Brain (organoid and tissue), 16 donors: ENCODE measurements at places on chromosomes 7 and 10.

- no peak for DNase-seq
Observed at GRCh38 chr10:71394926-71395562, 1.7 kb upstream of the CDH23 start.

DNA sequence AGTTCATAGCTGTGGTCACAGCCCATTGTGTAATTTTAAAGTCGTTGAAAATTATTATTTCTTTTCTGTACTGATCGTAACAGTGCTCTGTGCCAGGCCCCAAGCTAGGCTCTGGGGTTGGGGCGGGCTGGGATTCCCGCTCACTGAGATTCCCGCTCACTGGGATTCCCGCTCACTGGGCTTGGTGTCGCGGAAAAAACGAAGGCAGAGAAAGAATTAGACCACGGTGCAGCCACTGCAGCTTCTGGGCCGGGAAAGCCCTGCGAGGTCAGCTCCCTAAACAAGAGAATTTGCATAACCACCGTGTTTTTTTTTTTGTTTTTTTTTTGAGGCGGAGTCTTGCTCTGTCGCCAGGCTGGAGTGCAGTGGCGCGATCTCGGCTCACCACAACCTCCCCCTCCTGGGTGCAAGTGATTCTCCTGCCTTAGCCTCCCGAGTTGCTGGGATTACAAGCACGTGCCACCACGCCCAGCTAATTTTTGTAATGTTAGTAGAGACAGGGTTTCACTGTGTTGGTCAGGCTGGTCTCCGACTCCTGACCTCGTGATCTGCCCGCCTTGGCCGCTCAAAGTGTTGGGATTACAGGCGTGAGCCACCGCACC is 31.2 kb downstream of the FOXK1 start:
- DNase-seq, result no peak

- no peak for DNase-seq
Observed at GRCh38 chr7:151014950-151015349, 9.3 kb downstream of the ATG9B start.

GRCh38 chr10:30959836-30960210 is 71.8 kb downstream of the ZNF438 start:
- DNase-seq, result no peak

GRCh38 chr7:134820778-134821177 is 41.3 kb downstream of the CALD1 start:
- DNase-seq, result no peak

- no peak for DNase-seq
Observed at GRCh38 chr7:90774706-90775105, 178.6 kb downstream of the CDK14 start.

DNA sequence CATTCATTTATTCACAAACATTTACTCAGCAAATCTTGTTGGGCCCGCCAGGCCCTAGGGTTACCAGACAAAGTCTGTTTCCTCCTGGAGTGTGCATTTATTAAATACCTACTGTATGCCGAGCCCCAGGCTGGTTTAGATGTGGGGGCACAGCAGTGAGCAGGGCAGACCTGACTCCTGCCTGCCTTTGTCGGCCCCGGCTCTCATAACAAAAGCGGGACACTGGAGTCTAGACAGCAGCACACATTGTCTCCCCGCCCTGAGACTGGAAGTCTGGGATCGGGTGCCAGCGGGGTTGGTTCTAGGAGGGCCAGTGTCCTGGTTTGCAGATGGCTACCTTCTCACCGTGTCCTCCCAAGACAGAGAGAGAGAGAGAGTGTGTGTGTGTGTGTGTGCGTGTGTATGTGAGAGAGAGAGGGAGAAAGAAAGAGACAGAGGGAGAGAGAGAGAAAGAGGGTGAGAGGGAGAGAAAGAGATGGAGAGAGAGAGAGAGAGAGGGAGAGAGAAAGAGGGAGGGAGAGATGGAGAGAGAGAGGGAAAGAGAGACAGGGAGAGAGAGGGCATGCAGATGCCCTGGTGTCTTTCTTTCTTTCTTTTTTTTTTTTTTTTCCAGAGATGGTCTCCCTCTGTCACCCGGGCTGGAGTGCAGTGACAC is 25.9 kb downstream of the ELFN1 start:
- no peak for DNase-seq

- no peak for DNase-seq
Observed at GRCh38 chr7:130009848-130010688, 41.1 kb downstream of the ZC3HC1 start.

DNA sequence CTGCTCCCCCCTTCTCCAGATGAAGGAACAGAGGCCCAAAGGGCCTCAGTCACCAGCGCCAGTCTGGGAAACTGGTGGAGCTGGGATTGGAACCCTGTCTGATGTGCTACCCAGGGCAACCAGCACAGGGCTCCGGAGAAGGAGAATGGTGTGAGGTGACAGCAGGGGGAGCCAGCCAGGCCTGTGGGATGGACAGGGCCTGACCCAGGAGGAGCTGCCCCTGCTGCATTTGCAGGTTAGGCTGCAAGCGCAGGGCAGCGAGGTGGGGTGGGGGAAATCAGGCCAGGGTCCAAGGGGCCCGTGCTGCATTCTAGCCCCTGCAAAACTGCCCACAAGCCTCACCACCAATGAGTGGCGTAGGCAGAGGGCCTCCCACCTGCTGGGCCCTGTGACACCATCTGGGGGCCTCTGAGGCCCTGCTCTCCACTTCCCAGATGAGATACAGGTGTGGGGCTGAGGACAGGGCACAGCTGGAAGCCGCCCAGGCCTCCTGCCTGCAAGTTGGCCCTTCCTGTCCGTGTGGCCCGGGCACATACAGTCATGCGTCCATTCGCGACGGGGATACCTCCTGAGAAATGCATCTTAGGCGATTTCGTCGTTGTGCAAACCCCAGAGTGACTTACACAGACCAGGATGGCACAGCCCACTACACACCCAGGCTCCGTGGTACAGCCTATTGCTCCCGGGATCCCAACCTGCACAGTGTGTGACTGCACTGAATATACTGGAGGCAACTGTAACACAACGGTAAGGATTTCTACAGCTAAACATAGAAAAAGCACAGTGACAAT is 45.3 kb downstream of the RASGEF1A start:
- DNase-seq, result no peak

- no peak for DNase-seq
Observed at GRCh38 chr10:5741276-5741675, 56.6 kb downstream of the TASOR2 start.

DNA sequence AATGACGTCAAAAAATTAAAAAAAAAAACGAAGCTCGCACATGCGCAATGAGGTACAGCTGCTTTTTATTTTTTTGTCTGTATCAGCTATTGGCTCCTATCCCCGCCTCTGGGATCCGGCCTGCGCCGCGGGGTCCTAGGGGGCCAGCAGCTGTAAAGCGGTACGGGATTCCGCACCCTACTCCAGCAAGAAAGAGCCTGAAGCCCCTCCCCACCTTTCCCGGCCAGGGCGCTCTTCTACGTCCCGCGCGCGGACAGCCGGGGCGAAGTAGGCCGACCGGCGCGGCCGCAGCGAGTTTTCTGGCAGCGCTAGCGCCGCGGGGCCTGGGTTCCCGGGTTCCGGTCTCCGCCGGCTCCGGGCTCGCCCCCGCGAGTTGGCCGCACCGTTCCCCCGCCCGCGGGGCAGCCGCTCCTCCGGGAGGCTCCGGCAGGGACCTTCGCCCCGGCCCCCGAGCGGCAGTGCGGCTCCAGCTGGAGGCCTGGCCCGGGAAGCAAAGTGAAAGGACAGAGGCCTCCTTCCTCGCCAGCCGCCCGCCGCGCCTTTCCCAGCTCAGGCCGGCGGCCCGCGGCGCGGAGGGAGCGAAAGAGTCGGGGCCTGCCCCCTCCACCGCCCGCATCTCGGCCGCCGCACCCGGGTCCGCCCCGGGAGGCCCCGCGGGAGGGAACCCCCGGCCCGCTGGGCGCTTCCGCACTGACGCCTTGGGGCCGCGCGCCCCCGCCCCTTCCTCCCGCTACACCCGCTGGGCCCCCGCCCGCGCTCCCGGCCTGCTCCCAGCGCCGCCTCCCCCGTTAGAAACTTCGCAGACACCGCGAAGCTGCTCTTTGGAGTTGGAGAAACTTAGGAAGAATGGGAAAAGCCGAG is 4.7 kb upstream of the SPAG6 start:
- peak; percentile 91 for DNase-seq

GRCh38 chr10:112851588-112852211 is 98.3 kb upstream of the TCF7L2 start:
- DNase-seq, result no peak

- DNase-seq, result no peak
Observed at GRCh38 chr7:138223402-138223879, 147.2 kb downstream of the AKR1D1 start.

GRCh38 chr7:48107926-48108472 is 18.9 kb downstream of the UPP1 start:
- no peak for DNase-seq

GRCh38 chr7:107998660-107999480 is 4.1 kb downstream of the LAMB1 start:
- no peak for DNase-seq

DNA sequence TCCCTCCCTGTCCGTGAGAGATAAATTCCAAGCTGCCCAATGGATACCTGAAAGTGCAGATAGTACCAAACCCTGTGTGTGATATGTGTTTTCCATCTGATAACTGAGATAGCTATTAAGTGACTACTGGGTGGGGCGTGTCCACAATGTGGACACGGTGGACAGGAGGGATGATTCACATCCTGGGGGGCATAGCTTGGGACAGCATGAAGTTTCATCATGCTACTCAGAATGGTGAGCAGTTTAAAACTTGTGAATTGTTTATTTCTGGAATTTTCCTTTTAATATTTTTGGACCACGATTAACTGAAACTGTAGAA is 158.6 kb downstream of the CREB5 start:
- no peak for DNase-seq

DNA sequence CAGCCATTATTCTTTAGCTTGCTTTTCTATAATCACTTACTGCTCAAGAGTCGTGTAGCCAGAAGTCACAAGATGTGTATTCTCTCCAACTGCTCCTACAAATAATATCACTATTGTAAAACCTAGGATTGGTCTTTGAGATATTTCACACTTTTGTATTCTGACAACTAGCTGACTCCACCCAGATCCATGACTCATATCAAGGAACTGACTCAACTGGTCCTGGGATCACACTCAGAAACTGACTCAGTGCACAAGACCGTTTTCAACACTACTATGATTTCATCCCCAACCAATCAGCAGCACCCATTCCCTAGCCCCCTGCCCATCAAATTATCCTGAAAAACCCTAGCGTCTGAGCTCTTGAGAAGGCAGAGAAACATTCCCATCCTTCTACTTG is 56.5 kb upstream of the ORC5 start:
- no peak for DNase-seq

DNA sequence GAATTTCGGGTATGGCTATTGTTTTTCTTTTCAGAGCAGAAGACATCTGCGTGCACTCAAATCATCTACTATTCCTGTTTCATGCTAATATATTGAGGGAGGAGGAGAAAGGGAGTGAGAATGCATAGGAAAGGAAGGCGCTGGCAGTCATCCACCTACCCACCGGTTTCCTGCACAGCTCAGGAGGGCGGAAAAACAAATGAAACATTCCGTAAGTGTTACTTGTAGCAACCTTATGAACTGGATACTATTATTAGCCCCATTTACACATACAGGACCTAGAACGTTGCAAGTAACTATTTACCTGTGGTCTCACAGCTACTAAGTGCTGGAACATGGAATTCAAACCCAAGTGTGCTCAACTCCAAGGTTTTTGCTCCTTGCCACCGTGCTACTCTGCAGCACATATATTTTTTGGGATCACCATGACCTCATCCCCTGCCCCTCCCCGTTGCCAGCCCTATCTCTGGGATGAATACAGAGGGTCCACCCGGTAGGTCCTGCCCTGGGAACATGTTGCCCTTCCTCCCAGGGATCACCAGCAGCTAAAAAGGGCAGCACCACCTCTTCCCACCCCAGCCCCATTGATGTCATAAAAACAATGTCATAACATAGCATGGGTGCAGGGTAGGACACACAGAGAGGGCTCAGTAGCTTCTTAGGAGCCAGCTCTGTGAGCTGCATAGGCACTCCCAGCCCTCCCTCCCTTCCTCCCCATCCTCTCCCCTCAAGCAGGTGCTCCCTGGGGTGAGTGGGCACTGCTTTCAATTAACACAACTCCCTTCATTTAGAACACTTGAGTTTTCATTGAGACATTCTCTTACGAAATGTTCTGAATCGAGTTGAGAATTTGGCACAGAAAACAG is 16.9 kb downstream of the GFRA1 start:
- peak; percentile 69 for DNase-seq

GRCh38 chr10:4050061-4050460 is 265.1 kb upstream of the KLF6 start:
- no peak for DNase-seq

GRCh38 chr10:58104351-58104751 is 163.3 kb downstream of the IPMK start:
- no peak for DNase-seq

DNA sequence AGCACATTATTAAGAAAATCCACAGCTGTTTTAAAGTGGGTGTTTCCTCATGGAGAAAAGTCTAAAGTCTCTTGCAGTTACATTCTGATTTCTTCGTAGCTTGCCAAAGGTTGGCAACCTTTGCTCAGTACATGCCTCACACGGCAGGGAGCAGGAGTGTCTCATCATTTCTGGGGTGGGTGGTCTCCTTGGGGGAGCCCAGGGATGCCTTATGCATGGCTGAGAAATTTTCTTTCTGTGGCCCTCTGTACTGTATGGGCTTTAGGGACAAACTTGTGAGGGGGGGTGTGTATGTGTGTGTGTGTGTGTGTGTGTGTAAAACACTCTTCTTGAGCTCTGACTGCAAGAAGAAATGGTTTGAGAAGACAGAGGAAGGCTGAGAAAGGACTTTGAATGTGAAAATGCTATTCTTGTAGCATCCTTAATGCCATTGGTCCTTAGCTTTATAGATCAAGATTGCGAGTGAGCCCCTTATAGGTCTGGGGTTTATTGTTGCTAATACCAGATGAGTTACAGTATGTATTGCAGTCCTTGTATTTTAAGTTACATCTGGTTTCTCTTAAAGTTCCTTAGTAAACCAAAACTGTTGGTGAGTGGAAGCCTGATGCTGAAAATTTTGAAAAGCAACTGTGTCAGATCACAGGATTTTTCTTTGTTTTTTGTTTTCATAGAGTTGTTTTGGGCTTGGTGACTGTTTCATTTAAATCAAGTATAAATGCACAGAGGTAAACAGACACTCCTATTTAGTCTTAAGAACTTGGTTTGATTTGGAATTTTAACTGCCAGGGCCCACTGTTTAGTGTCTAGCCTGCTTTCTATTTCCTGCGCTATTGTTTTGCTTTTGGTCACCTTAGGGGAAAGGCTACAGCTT is 242.0 kb downstream of the BICC1 start:
- no peak for DNase-seq

- no peak for DNase-seq
Observed at GRCh38 chr7:132713893-132714292, 137.6 kb upstream of the PLXNA4 start.

DNA sequence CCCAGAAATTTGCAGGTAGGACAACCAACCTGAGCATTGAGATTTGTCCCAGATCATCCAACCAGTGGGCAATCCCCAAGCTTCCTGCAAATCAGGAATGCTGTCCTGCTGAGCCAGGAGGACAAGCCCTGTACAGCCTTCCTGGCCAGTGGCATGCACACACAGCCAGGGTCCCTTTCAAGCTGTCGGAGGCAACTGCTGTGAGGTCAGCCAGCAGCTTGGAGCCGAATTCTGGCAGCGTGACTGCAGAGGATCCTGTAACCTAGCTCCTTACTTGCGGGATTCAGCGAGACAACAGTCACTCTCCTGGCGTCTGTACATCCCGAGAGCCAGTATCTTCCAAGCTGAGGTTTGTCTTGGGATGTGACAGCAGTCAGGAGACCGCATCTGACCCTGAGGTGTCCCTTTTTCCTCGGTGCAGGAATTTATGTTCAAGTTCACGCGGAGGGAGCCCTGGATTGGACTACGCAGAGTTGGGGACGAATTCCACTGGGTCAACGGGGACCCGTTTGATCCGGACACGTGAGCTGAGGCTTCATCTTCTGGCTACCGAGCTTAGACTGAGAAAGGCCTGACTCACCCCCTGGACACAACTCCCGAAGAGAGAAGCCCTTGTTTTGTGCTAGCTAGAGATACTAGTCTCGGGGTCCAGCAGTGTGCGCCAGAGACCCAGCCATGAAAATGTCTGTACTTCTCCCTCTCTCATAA is 18.3 kb downstream of the CLEC2L start:
- DNase-seq, result no peak
